ENCODE measurements at places on chromosomes 11 and 22.
A peak's percentile ranks its signal among the peaks of the same experiment; 100 is the strongest.

GRCh38 chr11:62707277-62707861, at the start of the genes BSCL2 and GNG3:
Gene BSCL2 (minus strand): TSS chr11:62707424. CDS start chr11:62707195, 229 bp downstream.
Gene GNG3 (plus strand): TSS chr11:62707676. CDS start chr11:62708296, 620 bp downstream.
- no peak for DNase-seq

GRCh38 chr11:105367129-105367528, 227.6 kb upstream of the CARD18 start:
- DNase-seq = no peak

GRCh38 chr11:69487849-69488542, 6.5 kb downstream of the LINC01488 start:
- no peak for DNase-seq

- DNase-seq = no peak
Observed at GRCh38 chr22:30275625-30276024, 9.0 kb upstream of the OSM start.

GRCh38 chr22:37647928-37648327, 8.5 kb downstream of the SH3BP1 start:
- no peak for DNase-seq

- no peak for DNase-seq
Observed at GRCh38 chr11:115222863-115223530, 281.2 kb downstream of the CADM1 start.

- no peak for DNase-seq
Observed at GRCh38 chr22:28710576-28711191, 30.9 kb downstream of the CHEK2 start.

GRCh38 chr22:27419473-27419872, 382.1 kb downstream of the MN1 start:
- no peak for DNase-seq

DNA sequence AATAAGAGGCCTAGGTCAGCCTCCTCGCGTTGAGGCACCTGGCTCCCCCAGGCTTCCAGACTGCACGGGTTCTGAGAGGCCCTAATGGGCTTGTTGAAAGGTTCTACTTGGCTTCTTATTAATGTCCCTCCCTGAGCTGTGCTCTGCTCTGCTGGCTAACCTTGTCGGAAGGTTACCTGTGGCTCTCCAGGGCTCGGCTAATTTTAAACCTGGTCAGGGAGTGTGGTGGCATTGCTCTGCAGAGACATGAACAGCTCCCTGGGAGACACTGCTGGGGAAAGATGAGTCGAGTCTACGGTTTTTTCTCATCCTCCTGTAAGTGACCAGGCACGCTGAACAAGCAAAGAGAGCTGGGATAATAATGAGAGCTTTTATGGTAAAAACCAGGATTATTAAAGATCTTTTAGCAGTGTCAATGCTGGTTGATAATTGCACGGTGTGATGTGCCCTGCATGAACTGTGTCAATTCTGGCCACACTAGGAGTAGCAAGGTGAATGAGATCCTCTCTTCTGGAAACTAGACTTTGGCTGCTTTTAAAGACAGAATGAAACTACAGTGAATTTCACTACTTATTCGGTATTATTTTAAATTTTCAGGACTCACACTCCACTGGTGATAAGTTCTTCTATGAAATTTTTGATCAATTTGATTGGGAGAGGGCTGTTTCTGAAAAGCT, 70.7 kb downstream of the TEAD1 start:
- no peak for DNase-seq

- DNase-seq = peak; percentile 53
Observed at GRCh38 chr11:61833471-61833870, 5.4 kb downstream of the FADS2 start.

DNA sequence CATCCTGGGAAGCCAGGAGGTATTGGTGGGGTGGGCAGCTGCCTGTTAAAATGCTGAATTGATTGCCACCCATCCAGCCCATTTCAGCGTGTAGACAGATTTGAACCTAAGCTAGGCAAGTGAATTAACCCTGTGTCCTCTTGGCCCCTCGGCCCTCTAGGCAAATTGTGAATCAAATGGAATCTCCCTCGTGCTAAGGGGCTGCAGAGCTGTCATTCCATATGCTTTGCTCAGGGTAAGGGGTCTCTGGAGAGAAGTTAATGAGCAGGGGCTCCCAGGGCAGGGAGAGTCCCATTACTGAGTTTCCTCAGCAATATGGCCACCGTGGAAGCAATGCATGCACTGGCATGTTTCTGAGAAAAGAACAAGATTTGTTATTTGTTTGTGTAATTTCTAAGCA, 117.7 kb upstream of the RCN1 start:
- no peak for DNase-seq

DNA sequence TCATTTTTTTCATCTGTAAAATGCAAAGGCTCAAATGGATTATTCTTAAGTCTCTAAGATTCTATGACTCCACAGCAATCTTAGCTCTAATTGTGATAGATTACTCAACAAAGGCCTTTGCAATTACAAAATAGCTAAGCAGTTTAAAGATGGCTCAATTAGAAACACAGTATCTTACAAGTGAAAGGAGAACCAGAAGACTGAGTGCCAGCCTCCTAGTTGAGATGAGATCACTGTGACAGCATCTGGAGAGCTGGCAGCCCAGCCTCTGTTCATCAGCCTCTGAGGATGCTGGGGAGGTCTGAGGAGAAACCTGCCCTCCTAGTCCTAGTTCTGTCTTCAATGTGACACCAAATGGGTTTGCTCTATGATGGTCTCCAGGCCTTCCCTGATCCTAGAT, 158.4 kb upstream of the NARS2 start:
- no peak for DNase-seq

DNA sequence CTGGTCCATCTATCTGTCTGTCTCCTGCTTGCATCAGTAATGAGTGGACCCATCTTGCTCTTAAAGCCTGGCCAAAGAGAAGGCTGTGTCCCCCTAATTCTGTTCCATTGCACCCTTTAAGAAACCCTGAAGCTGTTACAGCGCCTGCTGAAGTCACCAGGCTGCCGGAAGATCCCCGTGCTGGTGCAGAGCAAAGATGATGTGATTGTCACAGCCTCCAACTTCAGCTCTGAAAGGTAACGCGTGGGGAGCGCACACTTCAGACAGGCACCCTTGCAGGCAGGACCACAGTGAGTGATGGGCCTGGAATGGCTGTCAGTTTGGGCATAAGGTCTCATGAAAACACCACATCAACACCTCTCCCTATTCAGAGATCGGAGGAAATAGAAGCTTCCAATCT, 18.4 kb downstream of the GTPBP1 start:
- DNase-seq = no peak

GRCh38 chr22:28939394-28939793, 56.0 kb downstream of the ZNRF3 start:
- DNase-seq = no peak

DNA sequence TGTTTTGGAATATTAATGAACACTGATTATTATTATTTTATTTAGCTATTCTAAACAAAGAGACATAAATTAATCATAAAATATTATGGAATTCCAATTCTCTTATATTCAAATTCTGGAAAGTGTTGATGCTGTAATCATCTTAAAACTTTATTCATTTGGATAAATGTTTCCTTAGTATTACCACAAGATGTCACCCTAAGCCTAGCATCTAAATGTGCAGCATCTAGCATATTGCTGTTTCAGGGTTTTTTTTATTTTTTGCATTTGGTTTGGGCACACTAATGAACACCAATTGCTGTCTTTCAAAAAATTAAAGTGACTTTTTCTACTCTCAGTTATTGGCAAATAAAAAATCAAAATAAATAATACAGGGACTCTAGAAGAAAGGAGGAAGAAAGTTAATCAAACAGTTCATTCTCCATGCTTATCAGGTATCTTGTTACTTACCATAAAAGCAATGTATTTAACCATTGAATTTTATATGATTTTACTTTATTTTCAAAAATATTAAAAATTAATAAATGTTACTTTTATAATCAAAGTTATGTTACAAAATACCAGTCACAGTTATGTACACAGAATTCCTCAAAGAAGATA, 31.8 kb downstream of the DLG2 start:
- no peak for DNase-seq

DNA sequence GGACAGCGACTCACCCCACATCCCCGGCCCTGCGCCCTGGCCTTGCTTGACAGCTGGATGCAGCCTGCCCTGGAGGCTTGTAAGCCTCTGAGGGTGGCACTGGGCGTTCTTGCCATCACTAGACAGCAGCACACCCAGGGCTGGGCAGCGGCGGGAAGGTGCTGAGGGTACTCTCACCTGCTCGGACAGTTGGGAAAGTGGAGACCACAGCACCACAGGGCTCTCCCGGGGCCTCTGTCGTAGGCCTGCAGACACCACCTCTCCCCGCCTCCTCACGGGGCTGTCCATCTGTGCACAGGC, 18.8 kb upstream of the BRSK2 start:
- DNase-seq = no peak

DNA sequence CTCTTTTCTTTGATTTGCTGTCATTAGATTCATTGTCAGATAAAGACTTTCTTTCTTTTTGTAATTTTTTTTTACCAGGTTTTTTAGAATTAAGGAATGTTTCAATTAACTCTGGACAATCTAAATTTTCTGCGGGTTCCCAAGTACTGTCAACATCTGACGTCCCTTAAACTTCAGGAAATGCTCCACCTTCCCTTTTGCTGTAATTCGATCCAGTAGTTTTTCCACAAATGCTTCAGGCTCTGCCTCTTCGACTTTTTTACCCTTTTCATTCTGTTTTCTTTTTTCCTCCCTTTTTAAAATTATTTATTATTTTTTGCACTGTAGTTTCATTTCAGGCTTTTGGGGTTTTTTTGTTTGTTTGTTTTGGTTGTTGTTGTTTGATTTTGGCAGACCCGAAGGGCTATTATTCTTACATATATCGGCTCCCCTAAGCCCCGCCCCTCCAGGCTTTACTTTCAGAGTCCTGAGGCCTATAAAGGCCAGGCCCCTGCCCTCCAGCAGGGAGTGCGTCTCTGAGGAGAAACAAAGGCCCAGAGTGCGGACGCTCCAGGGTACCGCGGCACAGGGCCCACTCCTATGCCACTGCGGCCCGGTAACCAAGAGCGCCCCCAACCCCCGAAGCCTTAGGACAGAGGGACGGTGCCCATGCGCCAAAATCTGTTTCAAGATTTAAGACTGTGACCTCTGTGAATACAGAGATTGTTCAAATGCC, 116.4 kb downstream of the TYR start:
- no peak for DNase-seq

DNA sequence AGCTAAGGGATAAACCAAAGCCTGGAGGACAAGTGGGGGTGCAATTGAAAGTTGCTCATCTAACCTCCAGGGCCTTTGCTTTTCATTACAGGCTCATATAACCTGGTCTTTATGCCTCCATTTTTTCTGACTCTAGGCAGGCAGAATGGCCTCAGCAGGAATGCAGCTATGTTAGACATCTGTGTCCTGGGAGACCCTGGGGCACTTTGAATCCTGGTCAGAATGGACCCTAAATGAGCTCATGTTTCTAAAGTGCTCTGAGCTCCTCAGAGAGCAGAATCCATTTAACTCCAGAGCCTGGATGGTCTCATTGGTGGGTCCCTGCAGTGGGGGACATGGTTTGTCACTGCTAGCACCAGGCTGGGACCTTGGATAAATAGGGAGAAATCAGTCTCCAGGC, 177.3 kb downstream of the KIRREL3 start:
- DNase-seq = no peak

Measured in NCI-H2107 (cell line).